ENCODE measurements at places on chromosomes 11 and 22.

GRCh38 chr11:71163371-71163770, 89.0 kb downstream of the SHANK2 start:
- DNase-seq = no peak

GRCh38 chr11:3926458-3927095, 71.1 kb downstream of the STIM1 start:
- DNase-seq = no peak

GRCh38 chr11:111352935-111353710, 26.0 kb downstream of the POU2AF1 start:
- no peak for DNase-seq

DNA sequence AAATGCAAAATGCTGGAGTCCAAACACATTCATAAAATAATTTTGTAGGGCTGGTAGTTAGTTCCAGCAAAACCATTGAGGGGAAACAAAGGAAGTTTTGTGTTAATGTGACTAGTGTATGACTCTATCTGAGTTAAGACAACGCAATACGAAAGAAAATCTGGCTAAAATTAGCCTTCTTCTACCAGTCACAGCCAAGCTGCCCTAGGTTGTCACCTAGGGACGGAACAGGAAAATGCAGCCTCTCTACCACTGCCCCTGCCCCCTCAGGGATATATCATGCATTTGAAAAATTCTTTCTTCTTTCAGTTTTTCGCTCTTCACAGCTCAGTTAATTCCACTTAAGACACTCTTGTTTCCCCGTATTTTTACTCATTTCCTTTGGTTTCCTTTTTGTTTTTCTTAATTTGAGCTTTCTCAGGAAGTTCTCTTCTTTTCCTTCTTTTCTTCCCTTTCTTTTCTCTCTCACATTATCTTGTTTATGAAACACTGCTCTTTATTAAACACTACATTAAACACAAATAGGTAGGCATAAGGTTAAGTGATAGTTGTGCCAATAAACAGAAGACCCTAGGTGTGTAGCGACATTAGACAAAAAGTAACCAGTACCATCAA, 30.6 kb downstream of the KIRREL3 start:
- no peak for DNase-seq

GRCh38 chr11:8757047-8757446, 74.5 kb downstream of the RPL27A start:
- DNase-seq = no peak

DNA sequence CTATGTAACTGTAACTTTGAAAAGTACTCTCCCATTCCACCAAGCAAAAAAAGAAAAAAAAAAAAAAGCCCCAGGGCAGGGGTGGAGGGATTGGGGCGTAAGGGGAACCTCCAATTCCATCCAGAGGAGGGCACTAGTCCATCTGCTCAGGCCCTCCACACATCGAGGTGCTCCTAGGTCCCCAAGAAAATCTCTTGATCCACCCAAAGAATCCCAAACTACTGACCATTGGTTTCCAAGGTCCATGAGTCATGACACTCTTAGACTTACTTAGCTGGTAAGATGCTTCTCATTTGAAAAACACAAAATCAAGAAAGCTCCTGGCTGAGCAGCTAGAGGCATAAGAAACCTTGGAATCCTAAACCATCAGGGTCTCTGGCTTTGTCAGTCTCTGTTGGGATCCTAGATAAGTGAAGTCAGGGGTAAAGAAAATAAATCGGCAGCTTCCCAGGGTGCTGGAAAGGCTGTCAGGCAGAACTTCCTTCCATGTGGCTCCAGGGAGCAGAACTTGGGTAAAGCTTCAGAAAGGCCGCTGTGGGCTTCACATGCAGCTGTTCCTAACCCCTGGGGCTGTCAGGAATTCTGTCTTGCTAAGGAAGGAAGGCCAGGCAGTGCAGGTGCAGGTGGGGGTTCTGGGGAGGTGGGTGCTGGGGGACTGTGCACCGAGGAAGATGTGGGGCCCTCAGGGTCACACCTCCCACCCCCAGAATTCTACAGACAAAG, 49.4 kb upstream of the ADA2 start:
- DNase-seq = no peak

GRCh38 chr22:21449531-21450319, 17.5 kb upstream of the TMEM191C start:
- DNase-seq = no peak

- no peak for DNase-seq
Measured at GRCh38 chr11:117146521-117146920, 2.4 kb downstream of the PAFAH1B2 start.

DNA sequence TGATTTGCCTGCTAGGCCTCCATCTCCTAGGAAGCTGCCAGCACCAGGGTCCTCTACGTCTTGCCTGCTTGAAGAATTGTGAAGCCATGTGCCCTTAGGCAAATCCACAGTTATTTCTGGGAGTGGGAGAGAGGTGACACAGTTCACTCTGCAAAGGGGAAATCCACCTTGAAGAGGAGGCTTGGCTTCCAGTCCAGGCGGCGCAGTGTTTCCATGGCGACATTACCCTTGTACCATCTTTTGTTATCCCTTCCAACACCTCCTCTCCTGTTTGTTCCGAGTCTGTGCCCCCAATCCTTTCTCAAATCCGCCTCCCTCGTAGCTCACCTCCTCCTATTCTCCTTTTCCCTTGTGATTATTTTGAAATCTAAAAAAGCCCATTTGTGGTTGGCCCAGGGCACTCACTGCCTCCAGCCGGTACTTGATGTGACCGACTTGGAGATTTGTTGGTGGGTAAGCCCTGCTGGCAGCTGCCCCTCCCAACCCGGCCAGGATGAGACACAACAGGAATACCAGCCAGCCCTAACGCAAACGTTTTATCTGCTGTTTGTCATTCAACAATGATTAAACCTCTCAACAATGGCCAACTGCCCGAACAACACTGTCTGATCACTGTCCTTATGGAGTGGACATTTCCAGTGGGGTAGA, 18.4 kb downstream of the SYT13 start:
- DNase-seq = no peak

DNA sequence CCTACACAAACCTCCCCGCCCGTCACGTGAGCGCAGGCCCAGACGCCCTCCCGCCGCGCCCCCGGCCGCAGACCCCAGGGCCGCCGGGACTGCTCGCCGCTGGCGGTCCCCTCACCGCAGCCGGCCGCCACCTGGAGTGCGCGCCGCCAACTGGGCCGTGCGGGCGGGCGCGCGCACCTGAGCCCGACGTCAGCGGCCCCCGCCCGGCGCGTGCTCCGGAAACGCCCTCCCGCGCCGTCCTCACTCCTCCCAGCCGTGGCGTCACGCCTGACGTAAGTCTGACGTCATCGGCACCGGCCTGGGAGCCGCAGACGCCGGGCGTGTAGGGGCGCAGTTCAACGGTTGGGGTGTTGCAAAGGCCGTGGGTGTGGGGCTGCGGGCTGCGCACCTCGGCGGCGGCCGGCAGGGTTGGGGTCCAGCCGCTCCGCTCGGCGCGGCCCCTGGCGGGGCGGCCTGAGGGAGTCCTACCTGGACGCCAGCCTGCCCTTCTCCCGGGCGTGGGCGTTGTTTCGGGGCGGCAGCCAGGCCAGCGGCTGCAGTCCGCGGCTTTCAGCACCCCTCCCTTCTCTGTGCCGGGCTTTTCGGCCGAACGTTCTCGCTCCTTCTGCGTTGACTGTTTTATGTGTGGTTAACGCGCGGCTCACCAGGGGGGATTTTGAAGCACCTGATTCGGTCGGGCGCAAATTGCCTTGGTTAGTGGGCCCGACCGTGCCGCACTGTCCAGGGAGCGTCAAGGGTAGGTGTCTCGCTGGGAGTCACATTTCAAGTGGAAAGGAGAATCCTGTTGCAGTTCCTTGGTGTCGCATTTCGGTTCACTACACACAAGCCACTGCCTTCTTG, at the start of gene JOSD1:
Gene JOSD1, minus strand, starts transcription at position 155 of the 840 bp plus-strand sequence. CDS start 956 bp downstream, outside the sequence.
- DNase-seq = peak; percentile 99

GRCh38 chr11:134513585-134514120, 101.6 kb upstream of the B3GAT1 start:
- DNase-seq = no peak

- DNase-seq = no peak
Measured at GRCh38 chr11:122209619-122210366, 93.8 kb upstream of the BLID start.
